ENCODE measurements at places on chromosomes 16 and 17. TPM values are rescaled to one million over a fixed set of nuclear protein-coding genes. Genes with fewer than 3 reads are reported as not detected.

DNA sequence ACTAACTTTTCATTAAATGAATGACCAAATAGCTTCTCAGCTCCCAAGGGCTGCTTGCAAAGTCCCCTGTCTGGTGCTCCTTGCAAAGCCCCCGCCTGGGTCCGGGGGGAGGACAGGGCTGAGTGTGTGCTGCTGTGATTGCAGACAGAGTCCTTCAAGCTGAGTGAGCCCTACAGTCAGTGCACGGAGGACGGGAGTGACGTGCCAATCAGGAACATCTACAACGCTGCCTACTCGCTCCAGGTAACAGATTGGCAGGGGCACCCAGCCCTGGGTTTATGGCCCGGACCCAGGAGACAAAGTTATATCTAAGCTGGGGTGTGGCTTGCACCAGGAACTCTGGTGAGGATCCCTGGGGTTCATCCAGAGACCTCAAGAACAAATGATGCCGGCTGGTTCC is 27.1 kb downstream of the SCNN1G start:
- no peak for DNase-seq

DNA sequence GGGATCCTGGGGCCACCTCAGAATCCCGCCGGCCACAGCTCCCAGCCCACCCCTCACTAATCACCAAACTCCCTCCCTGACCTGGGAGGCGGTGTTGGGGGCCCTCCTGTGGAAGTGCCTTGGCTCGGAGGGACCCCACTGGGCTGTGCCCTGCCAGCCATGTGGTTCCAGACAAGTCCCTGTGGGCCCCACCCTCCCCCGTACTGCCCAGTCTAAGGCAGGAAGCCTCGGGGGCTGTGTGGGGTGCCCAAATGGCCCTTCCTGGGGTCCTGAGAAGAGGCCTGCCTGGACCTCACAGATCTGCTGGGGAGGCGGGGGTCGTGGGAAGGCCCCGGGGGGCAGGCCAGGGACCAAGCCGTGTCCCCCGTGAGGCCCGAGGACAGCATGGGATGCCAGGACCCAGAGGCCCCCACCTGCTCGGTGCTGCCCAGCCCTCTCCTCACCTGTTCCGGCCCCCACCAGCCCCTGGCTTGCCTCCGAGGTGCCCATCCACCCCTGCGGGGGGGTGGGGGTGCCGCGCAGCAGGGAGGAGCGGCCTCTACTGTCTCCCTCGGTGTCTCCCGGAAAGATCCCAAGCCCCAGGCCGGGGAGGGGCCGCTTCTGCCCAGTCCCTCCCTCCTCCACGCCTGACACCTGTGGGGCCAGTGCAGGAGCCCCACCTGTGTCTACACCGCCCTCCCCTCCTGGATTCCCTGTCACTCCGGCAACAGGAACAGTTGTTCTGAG is 9.3 kb upstream of the KREMEN2 start:
- no peak for DNase-seq

GRCh38 chr17:38877130-38877851 is 7.4 kb downstream of the LASP1 start:
- DNase-seq, result no peak

GRCh38 chr17:57154921-57155320 is 69.9 kb downstream of the AKAP1 start:
- no peak for DNase-seq

DNA sequence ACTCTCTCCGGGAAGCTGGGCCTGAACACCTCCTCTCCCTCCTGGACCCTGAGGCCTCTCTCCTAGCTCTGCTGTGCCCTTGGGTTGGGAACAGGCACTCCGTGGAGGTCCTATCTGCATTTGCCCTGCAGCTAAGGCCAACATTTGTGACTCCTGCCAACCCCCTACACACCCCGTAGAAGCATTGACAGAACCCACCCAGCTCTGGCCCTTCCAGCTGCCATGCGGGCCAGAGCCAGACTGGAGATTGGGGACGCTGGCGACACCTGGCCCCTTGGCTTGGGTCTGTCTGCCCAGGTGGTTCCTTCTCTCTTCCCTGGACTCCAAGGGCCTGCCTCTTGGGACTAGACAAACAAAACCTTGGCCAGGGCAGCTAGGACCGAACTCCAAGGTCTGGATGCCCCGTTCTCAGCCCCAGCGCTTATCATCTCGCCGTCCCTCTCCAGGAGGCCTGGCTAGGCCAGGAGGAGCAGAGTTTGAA is 644 bp upstream of the RHBDF2 start:
- no peak for DNase-seq

- DNase-seq, result no peak
Measured at GRCh38 chr16:89746043-89746442, 24.7 kb downstream of the ZNF276 start.

DNA sequence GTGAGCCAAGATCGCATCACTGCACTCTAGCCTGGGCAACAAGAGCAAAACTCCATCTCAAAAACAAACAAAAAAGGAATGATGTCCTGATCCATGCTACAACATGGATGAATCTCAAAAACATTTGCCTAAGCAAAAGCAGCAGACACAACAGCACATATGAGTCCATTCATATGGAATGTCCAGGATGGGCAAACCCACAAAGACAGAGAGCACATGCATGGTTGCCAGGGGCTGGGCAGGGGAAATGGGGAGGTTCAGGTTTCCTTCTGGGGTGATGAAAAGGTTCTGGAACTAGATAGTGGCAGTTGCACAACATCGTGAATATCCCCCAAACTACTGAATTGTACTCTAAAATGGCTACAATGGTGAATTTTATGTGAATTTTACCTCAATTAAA is 35.3 kb upstream of the RAI1 start:
- peak; percentile 33 for DNase-seq

DNA sequence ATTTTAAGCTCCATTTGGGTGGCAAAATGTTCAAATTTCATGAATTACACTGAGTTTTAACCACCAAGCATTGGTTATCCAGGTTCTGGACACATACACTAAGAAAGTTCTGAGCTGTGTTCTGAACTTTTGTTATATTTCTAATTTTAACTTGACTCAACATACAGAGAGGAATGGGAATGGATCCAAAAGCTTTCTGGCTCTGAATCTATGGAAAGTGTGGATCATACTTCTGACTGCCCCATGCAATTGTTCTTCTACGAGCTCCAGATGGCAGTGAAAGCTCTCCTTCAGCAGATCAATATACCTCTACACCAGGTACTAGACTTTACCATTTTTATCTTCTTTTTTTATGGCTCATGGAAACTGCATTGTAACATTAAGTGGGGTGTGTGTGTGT is 113.0 kb upstream of the NOG start:
- DNase-seq, result no peak

DNA sequence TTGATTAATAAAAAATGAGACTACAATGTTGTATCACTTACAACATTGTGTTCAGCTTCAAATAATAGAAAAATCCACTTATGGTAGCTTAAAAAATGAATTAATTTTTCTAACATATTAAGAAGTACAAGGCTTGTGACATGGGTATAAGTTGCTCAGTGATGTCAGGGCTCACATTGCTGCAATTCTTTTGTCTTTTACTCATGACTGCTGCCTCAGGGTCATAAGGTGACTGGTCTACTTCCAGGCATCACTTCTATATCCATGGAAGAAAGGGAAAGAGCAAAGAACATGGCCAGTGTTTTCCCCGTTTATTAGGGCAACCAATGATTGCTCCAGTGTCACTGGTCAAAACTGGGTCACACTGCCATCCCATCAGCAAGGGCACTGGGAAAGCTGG is 295.3 kb downstream of the MAP2K4 start:
- DNase-seq, result no peak

GRCh38 chr16:69513180-69513966 is 52.4 kb upstream of the NFAT5 start:
- peak; percentile 95 for DNase-seq

DNA sequence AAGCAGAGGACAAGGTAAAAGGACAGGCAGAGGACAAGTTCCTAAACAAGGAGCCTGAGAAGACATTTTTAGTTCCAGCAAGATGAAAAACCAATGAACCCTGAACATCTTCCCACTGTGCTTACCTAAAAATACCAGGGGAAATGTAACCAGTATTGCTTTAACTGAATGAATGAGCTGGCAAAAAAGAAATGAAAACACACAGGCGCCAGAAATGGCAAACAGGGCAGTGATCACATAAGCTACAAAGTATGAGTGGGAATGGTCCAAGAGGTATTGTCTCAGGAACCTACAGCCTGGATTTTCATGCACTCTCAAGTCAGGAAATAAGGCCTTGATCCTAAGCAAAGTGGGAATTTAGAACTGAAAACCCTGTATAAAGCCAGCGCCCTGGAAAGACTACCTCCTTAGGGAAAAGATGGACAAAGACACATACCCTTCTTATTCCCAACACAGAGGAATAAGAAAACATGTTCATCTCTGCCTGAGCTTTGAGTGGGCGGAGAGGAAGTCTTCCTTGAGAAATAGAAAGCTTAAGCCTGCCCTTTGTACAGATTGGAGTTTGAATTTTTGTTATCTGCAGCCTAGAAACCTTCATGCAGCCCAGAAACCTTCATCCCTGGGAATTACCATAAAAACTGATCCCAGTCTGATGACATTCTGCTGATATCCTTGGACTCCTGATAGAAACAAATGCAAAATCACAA is 2.1 kb downstream of the CMTM2 start:
- DNase-seq, result no peak

DNA sequence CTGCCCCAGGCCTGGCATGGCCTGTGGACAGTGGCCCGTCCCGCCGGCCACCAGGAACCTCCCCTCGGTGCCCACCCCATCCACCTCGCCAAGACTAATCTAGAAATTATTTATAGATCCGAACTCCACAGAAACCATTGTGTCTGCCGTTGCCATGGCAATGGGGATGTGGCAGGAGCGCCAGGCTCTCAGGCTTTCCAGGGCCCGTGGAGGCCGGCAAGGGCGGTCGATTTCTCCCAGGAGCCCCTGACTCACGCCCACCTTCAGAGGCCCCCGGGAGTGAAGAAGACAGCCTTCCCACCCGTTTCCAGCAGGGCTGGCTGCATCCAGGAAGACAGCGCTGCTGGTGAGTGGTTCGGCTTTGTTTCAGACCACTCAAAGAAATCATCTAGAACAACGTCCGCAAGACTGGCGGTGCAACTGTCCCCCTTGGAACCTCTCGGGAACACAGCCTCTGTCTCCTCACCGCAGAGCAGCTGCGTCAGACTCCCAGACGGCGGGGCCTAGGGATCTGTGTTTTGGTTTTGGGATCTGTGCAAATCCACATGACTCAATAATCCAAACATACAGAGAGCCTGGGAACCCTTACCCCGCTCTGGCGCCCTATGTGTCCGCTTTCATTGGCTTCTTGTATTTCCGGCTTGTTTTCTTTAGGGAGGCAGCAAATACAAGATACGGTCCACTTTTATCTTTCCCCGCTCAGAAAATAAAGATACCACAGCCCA is 48.5 kb upstream of the ZCCHC14 start:
- DNase-seq, result peak; percentile 13

- DNase-seq, result no peak
Measured at GRCh38 chr17:80277751-80278671, 17.4 kb downstream of the RNF213 start.

DNA sequence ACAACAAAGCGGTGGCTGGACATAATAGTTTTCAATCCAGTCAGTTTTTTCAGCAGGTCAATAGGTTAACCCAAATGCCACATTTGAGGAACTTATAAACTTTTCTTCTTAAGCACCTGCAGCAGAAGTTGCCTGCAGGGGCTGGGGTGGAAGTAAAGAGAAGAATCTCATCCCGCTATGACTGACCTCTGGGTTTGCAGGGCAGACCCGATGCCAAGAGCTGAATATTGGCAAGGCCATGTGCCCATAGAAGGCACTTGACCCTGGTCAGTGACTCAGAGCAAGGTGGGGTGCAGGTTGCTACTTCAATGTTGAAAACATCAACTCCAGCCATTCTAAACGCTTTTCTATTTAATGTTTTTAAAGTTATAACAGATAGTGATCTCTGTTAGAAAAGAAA is 17.9 kb upstream of the SMPD3 start:
- DNase-seq, result no peak

GRCh38 chr17:42806249-42806648 is 7.6 kb downstream of the CNTD1 start:
- DNase-seq, result no peak

Gene ADAMTS18
- not detected for total RNA-seq

Gene TMEM100
- total RNA-seq, result not detected

Gene MT3
- not detected for total RNA-seq

Gene KRT14
- total RNA-seq, result 463 TPM

Gene ORMDL3
- 30.7 TPM for total RNA-seq

Gene CYGB
- total RNA-seq, result 2.1 TPM

Gene ABCC6
- under 0.01 TPM for total RNA-seq

All from bronchial epithelial cell (primary cell).